Karpas-422 (cell line): ENCODE measurements at places on chromosomes 12 and 14.

DNA sequence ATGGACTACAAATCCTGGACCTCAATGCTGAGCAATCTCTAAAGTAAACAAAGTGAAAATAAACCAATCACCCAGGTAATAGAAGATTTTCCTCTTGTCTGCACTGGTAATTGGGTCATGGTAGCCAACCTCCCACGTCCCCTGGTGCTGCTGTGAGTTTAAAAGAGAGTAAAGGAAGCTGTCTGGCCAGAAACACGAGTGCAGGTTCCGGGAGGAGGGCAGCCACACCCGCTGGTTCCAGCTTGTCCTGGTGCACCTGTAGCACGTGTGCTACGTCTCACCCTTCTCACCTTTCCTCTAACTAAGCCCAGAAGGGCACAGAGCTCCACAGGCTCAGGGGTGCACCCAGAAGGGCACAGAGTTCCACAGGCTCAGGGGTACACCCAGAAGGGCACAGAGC is 5.4 kb downstream of the CRACR2A start:
- DNase-seq, result no peak

GRCh38 chr14:77369285-77369684 is 7.6 kb downstream of the TMED8 start:
- no peak for DNase-seq

DNA sequence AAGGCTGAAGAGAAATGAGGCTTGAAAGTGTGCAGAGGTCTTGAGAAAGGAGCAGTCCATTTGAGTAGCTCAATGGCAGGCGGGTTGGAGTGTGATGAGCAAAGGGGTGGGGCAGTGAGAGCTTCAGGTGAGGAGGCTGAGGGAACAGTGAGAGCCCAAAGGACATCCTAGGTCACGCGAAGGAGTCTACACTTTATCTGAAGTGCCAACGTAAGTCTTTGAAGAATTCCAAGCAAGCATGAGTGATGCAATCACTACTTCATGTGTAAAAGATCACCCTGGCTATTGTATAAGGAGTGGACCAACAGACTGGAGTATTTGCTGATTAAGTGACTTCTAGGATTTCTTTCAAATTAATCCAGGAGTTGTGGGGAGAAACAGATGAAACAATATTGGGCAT is 159.9 kb upstream of the HIF1A start:
- no peak for DNase-seq

GRCh38 chr12:120979220-120979861 is 998 bp downstream of the HNF1A start:
- DNase-seq, result no peak

- peak; percentile 89 for DNase-seq
Observed at GRCh38 chr14:63770187-63770807, 42.4 kb upstream of the SGPP1 start.

- DNase-seq, result no peak
Observed at GRCh38 chr12:57615637-57616036, 4.4 kb downstream of the ARHGEF25 start.

GRCh38 chr14:86521843-86522242 is 991.9 kb downstream of the FLRT2 start:
- DNase-seq, result no peak

DNA sequence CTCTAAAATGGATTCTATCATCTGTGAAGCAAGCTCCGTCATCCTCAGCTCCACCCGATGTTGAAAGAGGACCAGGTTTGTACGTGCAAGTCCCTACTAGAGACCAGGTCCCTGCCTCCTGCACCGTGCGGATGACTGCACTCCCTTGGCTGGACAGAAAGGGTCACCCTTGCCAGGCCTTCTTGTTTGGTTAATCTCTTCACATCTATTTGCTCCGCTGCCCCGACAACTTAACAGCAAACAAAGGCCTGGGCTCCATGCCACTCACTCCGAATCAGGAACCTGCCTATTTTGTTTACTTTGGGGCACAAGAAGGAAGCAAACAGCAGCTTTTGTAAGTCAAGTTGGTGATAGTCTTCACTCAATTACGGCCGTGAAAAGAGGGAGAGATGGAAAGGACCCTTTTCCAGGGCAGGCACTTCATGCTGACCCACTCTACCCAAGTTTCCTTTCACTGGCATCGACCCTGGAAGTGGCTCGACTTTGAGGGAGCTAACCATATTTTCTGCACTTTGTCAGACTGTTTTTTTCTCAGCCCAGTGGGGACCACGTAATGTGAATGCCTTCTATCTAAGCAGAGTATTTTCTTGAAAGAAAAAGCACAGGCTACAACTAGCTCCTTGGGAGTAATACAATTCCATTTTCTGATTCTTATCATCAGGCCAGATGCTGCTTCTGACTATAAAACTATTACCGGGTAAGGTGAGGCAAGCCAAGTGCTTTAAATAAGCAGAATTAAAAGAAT is 202.6 kb downstream of the FOXN3 start:
- no peak for DNase-seq

- no peak for DNase-seq
Observed at GRCh38 chr14:77659831-77660230, 43.4 kb upstream of the SPTLC2 start.

GRCh38 chr12:118874698-118875548 is 106.4 kb upstream of the SRRM4 start:
- DNase-seq, result peak; percentile 42

DNA sequence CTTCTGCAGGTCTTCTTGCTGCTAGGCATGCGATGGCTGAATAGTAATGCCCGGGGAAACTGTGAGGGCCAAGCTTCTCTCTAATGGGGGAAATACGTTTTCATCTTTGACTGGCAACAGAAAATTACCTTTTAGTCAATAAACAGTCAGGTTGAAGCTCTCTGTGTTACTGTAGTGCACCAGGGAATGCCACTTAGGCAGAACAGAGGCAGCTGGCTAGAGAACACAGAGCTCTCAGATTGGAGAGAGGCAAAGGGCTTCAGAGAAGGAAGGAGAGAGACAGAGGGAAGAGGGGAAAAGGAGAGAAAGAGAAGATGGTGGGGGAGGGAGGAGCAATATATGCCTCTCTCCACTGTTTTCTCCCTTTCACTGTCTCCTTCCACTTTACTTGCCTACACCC is 6.7 kb downstream of the HSD17B6 start:
- no peak for DNase-seq

GRCh38 chr12:59040043-59040442 is 119.7 kb upstream of the LRIG3 start:
- no peak for DNase-seq

- no peak for DNase-seq
Observed at GRCh38 chr12:53214687-53215455, 7.8 kb upstream of the ITGB7 start.

DNA sequence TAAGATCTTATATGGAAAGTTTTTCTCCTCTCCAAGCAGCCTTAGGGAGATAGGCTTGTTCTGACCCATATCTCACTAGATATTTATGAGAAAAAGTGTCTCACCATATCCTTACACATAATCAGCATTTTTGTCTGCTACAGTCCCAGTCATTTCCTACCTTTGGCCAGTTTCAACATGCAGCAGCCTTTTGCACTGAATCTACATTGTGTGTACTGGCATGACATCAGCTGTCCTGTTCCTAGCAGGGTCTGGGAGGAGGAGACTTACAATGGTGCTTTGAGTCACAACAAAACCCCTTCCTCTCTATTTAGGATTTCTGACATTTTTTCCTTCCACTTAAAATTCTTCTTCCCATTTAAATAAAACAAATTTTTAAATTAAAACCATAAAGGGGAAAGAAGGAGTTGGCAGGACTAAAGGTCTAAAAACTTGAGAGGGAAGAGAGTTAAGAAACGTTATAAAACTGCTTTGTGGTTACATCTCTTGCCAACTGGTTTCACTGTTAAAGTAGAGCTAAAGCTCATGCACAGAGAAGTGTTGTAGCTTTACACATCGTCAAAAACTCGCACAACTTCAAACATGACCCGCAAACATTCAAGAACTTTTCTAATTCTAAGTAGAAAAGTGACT is 53.3 kb upstream of the CERS5 start:
- peak; percentile 53 for DNase-seq

DNA sequence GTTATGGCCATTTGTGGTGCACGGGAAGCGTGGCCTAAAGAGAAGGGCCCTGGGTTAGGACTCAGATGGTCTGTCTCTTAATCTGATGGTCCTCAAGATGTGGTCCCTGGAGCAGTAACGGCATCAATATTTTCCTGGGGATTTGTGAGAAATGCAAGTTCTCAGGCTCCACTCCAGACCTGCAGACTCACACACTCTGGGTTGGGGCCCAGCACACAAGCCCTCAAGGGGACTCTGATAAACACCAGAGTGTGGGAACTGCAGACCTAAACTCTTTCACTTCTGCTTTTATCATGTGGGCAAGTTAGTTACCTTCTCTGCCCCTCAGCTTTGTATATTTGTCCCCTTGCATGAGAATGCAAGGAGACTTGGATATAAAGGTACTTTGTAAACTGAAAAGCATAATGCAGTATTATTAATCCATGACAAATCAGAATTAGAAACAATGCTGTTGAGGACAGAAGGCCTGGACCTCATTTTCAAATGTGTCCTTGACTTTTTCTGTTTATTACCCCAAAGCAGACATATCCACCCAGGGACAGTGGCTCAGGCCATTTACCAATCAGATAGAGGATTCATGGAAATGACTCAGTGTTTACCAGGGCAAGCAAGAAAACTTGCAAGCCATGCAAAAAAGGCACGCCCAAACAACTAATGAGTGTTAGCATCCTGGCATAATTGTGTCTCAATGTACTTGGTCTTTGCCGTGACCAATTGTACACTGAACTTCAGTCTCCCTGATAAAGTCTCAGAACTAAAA is 157.0 kb downstream of the ASCL1 start:
- DNase-seq, result peak; percentile 42

- DNase-seq, result no peak
Observed at GRCh38 chr14:21537090-21537424, 10.9 kb upstream of the SALL2 start.

DNA sequence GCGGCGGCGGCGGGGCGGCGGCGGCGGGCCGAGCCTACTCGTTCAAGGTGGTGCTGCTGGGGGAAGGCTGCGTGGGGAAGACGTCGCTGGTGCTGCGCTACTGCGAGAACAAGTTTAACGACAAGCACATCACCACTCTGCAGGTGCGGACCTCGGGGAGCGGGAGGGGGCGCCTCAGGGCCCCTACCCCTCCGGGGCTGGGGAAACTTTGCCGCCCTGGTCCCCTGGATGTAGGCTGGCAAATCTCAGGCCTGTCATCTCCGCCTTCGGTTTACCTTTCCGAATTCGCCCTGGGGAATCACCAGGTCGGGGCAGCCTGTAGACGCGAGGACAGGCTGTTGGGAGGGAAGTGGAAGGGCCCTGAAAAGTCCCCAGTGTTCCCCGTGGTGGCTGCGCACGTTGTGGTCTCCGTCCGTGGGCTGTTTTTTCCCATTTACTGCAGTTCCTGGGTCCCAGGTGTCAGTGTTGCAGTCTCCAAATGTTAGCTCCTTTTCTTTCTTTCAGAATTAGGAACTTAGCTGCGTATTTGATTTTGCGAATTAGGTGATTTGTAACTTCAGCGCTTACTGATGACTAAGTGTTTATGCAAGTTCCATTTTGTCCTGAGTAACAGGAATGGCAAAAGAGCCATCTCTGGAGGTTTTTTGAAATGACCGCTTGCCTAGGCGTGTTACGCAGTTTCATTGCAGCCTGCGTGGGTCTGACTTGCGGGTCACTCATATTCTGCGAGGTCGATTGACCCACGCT is 656 bp downstream of the RAB21 start:
- DNase-seq, result peak; percentile 66

GRCh38 chr12:6205144-6205539 is 4.9 kb downstream of the CD9 start:
- DNase-seq, result no peak

GRCh38 chr14:75079521-75079920 is 10.1 kb downstream of the ZC2HC1C start:
- DNase-seq, result no peak

- no peak for DNase-seq
Observed at GRCh38 chr12:31527083-31527482, 63.9 kb downstream of the DENND5B start.
